ENCODE measurements at places on chromosomes 11 and 22. TPM values are rescaled to one million over a fixed set of nuclear protein-coding genes. Genes with fewer than 3 reads are reported as not detected.

The OR52E8 gene
- total RNA-seq = not detected

The WBP2NL gene
- total RNA-seq = 0.98 TPM

The CEND1 gene
- 0.10 TPM for total RNA-seq

The SAA2 gene
- not detected for total RNA-seq

The REXO2 gene
- total RNA-seq = 103 TPM

The RHOD gene
- total RNA-seq = 13.4 TPM

The LGR4 gene
- 3.7 TPM for total RNA-seq

The TMPRSS6 gene
- not detected for total RNA-seq

The NRGN gene
- 2.6 TPM for total RNA-seq

The DUSP8 gene
- total RNA-seq = 0.57 TPM

The SLC22A6 gene
- not detected for total RNA-seq

The PDXP gene
- total RNA-seq = 15.4 TPM

The ARHGAP42 gene
- total RNA-seq = 5.9 TPM

The CNGA4 gene
- total RNA-seq = not detected

The MPPED2 gene
- total RNA-seq = 0.33 TPM

The XRCC6 gene
- 301 TPM for total RNA-seq

The HMOX1 gene
- 126 TPM for total RNA-seq

The SLC22A24 gene
- total RNA-seq = not detected

The NEU3 gene
- total RNA-seq = 12.4 TPM

The GGT1 gene
- 2.3 TPM for total RNA-seq

The GSTT2B gene
- 8.8 TPM for total RNA-seq

The GRK2 gene
- 46.1 TPM for total RNA-seq

The EXT2 gene
- 120 TPM for total RNA-seq

The F2 gene
- total RNA-seq = not detected

The METTL15 gene
- 14.0 TPM for total RNA-seq

The CCDC89 gene
- total RNA-seq = not detected

The ANGPTL5 gene
- total RNA-seq = 0.19 TPM

The SHISAL1 gene
- total RNA-seq = under 0.01 TPM

The GAB2 gene
- total RNA-seq = 46.1 TPM

The ZP1 gene
- total RNA-seq = not detected

The ART5 gene
- total RNA-seq = not detected

The PGM2L1 gene
- total RNA-seq = 32.7 TPM

The ZBTB16 gene
- 13.4 TPM for total RNA-seq

The DBX1 gene
- not detected for total RNA-seq

Measured in vein endothelial cell (primary cell).